ENCODE measurements at places on chromosomes 7 and 10.

DNA sequence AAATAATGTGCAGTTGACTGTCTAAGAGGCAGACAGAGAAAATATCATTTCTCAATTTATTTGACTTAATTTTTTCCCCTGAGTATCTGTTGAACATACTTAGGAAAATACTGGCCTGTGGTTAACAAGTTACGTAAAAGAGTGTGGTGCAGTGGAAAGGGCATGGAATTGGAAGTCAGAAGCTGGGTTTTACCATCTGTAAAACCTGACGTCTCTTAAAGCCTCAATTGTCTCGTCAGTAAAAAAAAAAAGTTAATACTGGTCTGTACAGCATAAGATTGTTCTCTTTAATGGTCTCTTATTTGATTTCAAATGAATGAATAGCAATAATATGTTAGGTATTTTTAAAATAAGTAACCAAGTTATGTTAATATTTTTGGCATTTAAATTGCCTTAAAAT is 67.8 kb downstream of the PHTF2 start:
- no peak for DNase-seq

DNA sequence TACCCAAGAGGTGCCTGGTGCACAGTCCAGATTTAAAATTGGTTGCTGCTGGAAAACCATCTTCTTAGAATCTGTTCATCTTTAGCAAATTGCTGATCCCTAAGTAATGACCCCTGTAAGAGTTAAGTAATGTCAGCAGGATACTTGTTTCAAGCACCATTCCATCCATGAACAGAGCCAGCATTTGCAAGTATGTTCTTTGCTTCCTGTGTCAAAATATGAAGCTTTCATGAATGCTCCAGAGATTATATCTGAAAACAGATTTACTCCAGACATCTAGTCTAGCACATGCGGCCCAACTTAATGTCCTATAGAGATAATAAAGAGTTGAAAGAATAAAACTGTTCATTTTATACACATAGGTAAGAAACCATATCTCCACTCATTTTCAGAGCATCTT is 98.7 kb upstream of the ZNF438 start:
- DNase-seq, result no peak

- no peak for DNase-seq
These were observed 41.4 kb upstream of the NPFFR1 start for GRCh38 chr10:70324951-70325781.

DNA sequence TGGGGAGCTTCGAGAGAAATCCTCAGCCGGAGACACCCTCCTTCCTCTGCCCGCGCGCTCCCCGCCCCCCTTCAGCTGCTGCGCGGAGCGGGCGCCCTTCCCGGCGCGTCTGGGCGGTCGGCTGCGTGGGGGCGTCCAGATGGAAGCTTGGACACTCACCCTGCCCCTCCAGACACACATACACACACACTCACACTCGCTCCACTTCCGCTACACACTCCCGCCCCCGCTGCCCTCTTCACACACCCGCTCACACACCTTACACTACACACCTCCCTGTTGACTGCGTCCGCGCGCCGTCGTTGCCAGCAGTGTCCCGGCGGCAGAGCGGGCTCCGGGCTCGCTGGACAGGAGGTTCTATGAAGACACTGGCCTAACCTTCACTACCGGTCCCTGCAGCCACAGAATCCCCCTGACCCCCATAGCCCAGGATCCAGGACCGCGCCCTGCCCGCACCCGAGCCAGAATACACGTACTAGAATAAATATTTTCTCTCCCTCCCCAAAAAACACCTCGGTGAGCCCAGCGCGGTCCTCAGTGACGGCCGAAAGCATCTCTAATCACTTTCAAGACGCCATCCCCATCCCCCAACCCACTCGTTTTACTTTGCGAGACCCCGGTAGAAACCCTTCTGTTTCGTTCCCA is 1.1 kb upstream of the EGR2 start:
- DNase-seq, result no peak

- DNase-seq, result no peak
These were observed 309.7 kb upstream of the KLF6 start for GRCh38 chr10:4094751-4095150.
